Stimulated activated CD4-positive, alpha-beta T cell treated with anti-CD3 and anti-CD28 coated beads, Interleukin-1b, Interleukin-23, amount 100 ng/mL, for 4 hours (primary cell): ENCODE measurements at places on chromosomes 7 and 10.

DNA sequence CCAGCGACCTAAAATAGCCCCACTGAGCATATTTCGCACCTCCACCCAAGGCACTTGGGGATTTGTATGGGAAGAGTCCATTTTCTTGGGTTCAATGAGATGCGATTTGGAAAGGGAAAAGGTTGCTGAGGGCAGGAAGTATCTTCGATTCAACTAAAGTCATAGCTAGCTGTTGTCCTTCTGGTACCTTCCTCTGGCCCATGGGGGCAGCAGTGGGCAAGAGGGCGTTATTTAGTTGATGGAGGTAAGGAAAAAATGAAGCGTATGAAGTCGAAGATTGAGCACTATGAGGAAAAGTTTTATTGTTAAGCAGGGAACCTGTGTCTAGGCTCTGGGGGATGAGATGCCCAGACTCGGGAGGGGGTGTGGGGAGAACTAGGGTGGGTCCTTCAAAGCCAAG lies 135.4 kb downstream of the EVX1 start:
- DNase-seq = no peak

DNA sequence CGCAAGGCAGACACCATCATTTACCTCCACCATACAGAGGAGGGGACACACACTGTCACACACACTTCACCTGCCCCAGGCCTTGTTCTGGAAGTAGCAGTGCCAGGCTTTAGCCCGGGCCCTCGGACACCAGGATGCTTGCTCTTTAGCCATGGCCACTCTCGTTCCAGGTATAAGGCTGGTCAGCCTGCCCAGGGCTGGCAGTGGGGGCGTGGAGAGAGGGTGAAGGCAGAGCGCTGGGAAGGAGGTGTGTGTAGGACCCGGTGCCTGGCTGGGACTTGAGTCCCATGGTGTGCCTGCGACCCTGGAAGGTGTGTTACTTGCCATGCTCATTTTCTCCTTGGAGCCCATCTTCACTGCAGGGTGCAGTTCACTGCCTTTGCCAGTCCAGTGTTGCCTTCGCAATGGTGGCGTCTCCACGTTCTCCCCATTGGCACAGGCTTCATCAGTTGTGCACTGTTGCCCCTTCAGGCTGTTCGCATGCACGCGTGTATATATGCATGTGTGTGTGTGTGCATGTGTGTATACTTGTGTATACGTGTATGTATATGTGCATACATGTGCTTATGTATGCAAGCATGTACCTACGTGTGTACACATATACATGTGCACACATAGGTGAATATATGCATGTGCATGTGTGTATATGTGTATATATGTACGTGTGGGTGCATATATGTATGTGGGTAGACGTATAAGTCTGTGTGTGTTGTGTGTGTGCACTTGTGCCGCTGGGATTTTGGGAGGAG lies 153.4 kb downstream of the CAMK1D start:
- no peak for DNase-seq

- DNase-seq = no peak
Observed at GRCh38 chr7:38068461-38068860, 109.6 kb upstream of the STARD3NL start.

DNA sequence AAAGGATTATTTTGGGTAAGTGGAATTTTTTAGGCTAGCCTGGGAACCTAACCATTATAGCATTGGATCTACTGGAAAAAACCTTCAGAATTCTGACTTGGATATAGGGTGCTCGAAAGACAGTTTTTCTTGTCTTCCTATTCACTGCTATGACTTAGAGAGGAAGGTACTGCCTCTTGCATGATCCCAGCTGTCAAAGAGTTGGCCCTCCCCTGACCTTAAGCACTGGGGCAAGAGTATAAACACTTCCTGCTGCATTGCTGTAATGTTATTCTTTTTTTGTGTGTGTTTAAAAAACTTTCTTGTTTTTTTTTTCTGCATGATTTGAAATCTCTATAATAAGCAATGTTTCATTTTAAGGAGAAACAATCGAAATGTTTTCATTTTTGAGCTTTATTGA lies 113.0 kb downstream of the LRMDA start:
- no peak for DNase-seq

DNA sequence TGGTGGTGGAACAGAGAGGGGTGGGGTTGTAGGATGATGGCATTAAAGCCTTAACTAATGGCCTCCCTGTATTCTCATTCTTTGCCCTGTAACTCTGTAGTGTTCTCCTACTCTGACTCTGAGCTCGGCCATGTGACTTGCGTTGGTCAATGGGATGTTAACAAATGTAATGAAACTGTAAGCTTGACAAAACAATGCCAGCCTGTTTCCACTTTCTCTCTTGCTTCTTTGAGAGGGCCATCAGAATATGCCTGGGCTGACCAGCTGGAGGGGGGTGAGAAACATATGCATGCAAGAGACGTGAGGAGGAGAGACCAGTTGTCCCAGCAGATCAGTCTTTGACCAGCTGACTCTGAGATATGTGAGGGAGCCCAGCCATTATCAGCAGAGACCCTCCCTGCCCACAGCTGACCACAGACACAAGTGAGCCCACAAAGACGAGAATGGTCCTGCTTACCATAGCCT lies 100.6 kb downstream of the ICA1 start:
- DNase-seq = no peak

DNA sequence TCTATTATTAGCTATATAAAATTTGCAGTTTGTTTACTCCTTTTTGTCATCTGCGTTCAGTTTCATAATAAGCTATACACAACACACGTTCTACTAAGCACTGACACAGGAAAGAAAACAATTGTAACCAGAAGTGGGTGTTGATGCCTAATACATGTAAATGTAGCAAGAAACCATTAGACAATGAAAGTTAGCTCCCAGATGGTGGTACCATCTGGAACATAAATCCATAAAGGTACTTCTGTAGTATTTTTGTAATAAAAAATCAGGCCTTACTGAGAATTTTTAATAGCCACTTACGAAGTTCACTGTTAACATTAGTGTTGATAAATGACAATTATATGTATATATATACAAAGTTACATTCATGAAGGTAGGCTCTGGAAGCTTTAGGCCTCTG lies 194.7 kb downstream of the KCND2 start:
- DNase-seq = no peak

DNA sequence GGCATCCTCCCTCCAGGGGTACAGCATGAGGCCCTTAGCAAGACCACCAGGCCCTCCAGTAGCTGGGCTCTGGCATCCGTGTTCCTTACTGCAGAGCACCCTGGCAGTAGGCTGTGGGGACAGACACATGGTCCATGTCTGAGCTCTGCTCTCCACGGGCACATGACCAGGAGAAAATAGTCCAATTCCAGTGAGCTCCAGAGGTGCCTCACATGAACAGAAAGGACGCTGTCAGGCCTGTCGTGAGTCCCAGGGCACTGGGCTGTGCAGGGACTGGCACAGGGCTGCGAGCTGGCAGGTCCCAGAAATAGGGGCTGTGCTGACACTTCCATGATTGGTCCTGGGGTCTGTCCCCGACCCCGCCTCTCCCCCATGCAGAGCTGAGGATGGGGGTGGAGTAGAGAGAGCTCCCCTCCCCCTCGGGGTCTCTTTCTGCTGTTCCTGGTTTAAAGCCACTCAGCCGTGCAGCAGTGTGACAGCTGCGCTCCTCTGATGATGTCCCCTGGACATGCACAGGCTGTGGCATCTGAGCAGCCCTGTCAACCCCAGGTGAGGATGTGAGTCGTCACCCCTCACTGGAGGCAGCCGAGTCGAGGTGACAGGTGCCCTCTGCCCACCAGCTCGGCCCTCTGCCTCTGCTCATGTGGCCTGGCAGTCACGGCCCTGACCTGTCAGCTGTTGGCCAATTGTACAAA lies 25.2 kb upstream of the ZNF488 start:
- DNase-seq = no peak

DNA sequence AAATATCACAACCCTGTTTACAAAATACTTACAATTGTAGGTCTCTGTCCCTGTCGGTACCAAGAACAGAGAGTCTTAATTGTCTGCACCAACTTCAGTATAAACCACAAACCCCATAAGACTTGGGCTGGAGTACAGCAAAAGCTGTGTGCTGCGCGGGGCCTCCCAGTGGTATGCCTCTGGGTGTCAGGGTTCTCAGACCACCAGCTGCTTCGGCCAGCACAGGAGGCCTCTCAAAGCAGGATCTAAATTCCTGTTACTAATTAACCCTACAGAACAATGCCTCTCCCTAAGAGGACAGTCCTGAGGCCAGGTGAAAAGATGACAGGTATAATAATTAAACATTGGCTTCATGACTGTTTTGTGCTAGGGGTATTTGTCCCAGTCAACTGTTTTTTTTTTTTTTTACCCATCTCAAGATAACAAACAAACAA lies 957 bp upstream of the SVIL start:
- DNase-seq = no peak

DNA sequence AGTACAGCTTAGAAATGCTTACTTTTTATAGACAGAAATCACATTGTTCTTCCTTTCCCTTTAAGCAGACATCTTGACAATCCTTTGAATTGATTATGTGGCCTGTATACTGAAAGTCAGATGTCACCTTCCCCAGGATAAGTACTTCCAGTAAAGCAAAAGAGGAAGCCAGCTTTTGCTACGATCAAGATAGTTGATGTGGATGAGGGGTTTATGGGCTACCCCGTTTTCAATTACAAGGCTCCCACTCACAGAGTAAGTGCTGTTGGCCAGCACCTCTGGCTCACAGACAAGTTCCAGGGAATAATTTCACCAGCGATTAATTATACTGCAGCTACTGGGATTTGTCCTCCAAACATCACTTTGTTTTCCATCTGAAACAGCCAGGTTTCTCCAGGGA lies 95.1 kb upstream of the SAMD8 start:
- no peak for DNase-seq

DNA sequence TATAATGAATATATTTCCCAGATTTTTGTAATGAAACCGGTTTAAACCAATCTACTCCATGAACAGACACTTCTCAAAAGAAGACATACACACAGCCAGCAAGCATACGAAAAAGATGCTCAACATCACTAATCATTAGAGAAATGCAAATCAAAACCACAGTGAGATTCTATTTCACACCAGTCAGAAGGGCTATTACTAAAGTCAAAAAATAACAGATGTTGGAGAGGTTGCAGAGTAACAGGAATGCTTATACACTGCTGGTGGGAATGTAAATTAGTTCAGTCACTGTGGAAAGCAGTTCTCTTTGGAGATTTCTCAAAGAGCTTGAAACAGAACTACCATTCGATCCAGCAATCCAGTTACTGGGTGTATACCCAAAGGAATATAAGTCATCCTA lies 240.7 kb downstream of the TSPAN12 start:
- no peak for DNase-seq
